Activated CD4-positive, alpha-beta memory T cell treated with anti-CD3 and anti-CD28 coated beads, Interleukin-2, amount 10 ng/mL, durations not matched to agents 7 days and 5 days (primary cell): ENCODE measurements at places on chromosomes 4 and X.

DNA sequence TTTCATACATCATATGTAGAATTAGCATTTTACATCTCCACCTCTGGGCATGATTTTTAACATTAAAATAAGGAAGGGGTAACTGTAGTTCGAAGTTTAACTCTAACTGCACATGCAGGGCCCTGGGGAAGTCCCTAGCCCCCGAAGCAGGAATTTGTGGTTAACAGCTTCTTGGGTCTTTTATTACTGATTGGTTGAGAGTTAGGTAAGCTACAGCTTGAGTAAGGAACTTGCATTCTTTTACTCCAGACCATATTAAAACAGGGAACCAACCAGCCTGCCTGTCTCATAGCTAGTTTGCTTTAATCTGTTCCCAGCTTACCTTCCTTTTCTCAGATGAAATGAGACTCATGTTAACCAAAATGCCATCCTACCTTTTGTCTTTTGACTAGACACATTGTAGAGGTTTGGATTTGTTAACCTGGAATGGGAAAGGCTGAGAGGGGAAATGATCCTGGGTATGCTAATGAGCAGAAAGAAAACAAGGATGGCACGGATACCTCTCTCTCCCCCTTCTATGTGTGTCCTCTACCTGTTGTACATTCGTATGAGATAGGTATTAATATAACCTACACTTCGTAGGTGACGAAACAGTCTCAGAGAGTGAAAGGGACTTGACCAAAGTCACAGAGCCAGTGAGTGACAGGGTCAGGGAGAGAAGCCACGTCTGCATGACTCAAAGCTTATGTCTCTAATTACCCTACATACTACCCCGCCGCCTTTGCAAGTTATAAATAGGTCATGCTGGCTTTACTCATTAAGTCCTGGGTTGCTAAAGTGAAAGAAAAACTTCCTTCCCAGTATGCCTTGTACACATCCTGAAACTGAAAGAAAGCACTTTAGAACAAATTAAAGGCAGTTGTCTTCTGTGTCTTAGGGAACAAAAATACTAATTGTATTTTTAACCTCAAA is 119.5 kb upstream of the AFF2 start:
- DNase-seq, result peak; percentile 41

GRCh38 chr4:7441201-7441600 is 6.5 kb upstream of the PSAPL1 start:
- no peak for DNase-seq

DNA sequence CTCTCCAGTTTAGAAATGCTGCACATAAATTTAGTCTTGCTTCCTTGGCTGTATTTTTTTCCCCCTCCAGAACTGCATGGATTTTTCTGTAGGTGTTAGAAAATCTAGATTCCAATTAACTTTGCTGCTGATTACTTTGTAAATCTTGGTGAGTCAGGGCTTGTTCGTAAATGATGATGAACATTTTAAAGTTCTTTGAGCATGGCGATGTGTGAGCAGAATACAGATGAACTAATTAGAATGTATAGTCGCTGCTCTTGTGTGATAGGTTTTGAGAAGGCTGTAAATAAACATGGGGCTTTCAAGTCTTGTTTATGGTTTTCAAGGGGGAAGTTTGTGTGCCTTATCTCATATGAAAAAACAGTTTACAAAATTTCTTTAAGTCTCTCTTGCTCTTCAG is 23.3 kb downstream of the LIMCH1 start:
- no peak for DNase-seq

DNA sequence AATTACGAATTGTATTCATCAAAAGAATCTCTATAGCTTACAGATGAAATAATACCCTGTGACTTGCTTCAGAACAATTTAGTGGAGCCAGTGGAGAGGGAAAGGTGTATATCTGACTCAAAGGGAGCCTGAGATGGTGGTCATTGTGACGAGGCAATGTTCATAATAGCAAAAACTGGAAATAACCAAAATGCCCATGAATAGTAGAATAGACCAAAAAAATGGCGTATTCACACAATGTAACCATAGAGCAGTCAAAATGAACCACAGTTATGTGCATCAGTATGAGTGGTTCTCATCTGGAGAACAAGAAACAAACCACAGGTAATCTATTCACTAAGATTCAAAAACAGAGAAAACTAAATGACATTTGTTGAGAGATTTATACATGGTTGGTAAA is 125.3 kb upstream of the CLNK start:
- no peak for DNase-seq

- no peak for DNase-seq
Observed at GRCh38 chr4:158895797-158896576, 127.2 kb downstream of the FNIP2 start.

DNA sequence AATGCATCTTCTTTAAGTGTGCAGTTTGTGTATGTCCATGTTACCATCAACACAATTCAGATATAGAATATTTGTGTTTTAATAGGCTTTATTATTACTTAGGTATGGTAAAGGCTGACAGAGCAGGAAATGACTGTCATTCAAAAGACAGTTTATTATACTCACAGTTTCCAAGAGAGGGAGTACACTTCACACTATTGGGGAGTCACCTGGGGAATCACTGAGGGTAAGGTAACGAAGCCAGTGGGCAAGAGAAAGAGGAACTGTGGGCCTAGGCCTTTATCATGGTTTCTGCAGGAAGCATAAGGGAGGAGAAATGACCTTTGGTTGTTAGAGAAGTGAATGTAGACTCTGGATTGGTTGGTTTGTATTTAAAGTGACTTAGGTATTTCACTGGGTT is 235.1 kb upstream of the HCCS start:
- DNase-seq, result no peak

GRCh38 chrX:43314525-43314924 is 341.6 kb upstream of the MAOA start:
- no peak for DNase-seq

- DNase-seq, result no peak
Observed at GRCh38 chr4:72661830-72662229, 92.8 kb upstream of the ADAMTS3 start.
